ENCODE measurements at places on chromosomes 5 and 9.

- peak; percentile 22 for DNase-seq
Observed at GRCh38 chr9:71249729-71250317, 128.4 kb upstream of the TRPM3 start.

DNA sequence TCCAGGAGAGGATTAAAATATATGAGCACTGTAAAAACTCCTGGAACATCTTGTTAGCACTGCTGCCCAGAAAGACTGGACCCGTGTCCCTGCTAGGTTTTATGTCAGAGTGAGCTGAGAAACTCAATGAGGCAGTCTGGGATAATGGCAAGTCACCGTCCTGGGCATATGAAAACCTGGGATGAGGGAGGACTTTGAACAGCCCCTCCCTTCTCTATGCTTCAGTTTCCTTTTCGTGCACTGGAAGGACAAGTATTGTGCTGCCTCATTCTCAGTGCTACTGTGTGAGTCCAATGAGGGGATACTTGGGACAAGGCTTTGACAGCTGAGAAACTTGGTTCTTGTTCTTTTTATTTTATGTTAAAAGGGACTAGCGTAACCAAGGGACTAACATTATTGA lies 143.0 kb upstream of the SHB start:
- no peak for DNase-seq

- DNase-seq = no peak
Observed at GRCh38 chr9:12974671-12975070, 199.9 kb downstream of the LURAP1L start.

- DNase-seq = no peak
Observed at GRCh38 chr9:78363221-78363620, 66.3 kb downstream of the PSAT1 start.

- no peak for DNase-seq
Observed at GRCh38 chr5:10729320-10730042, 31.6 kb downstream of the DAP start.

DNA sequence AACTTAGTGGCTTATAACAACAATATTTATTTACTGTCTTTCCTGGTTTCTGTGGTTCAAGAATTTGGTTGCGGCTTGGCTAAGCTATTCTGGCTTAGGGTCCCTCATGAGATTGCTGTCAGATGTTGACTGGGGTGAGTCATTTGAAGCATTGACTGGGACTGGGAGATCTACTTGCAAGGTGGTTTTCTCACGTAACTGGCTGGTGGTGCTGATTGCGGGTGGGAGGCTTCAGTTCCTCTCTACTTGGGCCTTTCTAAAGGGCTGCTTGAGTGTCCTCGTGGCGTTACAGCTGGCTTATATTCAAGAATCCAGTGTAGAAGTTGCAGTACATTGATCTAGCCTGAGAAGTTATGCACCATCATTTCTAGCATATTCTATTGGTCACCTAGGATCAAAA lies 218.5 kb upstream of the ELAVL2 start:
- DNase-seq = no peak

- no peak for DNase-seq
Observed at GRCh38 chr9:34628656-34629490, at the start of gene ARID3C. Gene ARID3C, minus strand, starts transcription at chr9:34629066. Its CDS starts 1,052 bp downstream, at chr9:34628014.

DNA sequence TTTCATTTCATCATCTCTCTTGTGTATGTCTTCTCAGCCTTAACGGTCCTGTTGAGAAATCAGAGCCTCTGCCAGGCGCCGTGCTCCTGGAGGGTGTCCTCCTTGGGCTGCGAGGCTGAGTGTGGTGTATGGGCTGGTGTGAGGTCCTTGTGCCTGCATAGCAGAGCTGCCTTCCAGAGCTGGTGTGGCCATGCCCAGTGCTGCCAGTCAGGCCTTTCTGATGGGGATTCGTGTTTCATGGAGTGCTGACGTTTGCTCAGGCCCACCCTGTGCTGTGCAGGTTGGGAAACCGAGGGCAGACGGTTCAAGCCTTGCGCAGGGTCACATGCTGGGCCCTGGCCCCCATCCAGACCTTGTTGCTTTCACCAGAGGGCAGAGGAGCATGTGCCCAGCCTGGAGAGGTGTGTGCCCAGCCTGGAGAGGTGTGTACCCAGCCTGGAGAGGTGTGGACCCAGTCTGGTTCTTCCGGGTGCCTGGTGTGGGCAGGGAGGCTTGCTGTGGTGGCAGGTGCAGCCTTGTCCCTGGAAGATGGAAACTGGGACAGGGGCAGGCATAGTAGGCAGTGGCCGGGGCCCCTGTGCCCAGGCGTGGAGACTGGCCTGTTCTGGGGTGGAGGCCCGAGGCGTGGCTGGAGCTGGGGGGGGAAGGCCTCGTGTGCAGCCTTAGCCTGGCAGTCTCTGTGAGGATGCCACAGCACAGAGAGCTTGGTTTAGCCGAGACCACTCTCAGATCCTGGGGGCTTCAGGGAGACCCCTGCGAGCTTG lies 84.0 kb downstream of the RXRA start:
- DNase-seq = no peak

GRCh38 chr5:97004423-97005060 lies 68.7 kb downstream of the LNPEP start:
- no peak for DNase-seq

DNA sequence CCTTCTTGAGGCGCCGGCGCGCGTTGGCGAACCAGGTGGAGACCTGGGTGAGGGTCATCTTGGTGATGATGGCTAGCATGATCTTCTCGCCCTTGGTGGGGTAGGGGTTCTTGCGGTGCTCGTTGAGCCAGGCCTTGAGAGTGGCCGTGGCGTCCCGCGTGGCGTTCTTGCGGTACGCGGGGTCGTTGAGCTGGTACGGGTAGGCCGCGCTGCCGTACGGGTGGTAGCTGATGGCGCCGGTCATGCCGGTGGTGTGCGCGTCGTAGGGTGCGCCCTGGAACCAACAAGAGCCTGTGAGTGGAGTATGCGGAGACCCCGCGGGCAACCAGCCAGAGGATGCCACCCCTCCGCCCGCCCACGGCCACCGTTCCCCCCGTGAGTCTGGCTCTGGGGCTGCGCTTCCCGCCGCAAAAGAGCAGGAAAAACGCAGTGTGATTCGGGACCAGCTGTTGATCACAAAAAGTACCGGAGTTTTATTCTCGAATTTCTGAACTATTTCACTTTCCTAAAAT lies 1.9 kb downstream of the IRX2 start:
- DNase-seq = no peak

GRCh38 chr9:125961072-125961471 lies 213.9 kb downstream of the PBX3 start:
- DNase-seq = no peak

- DNase-seq = no peak
Observed at GRCh38 chr5:78930721-78931120, 54.4 kb downstream of the ARSB start.

Data from left hindlimb (tissue), 1 donor.